ENCODE measurements at places on chromosomes 5 and 9.

- peak; percentile 92 for DNase-seq
Measured at GRCh38 chr5:159451197-159452052, 121.1 kb upstream of the IL12B start.

- DNase-seq, result no peak
Measured at GRCh38 chr9:134063088-134063570, 4.7 kb downstream of the BRD3 start.

GRCh38 chr9:116939161-116939560 is 252.1 kb downstream of the TRIM32 start:
- no peak for DNase-seq

DNA sequence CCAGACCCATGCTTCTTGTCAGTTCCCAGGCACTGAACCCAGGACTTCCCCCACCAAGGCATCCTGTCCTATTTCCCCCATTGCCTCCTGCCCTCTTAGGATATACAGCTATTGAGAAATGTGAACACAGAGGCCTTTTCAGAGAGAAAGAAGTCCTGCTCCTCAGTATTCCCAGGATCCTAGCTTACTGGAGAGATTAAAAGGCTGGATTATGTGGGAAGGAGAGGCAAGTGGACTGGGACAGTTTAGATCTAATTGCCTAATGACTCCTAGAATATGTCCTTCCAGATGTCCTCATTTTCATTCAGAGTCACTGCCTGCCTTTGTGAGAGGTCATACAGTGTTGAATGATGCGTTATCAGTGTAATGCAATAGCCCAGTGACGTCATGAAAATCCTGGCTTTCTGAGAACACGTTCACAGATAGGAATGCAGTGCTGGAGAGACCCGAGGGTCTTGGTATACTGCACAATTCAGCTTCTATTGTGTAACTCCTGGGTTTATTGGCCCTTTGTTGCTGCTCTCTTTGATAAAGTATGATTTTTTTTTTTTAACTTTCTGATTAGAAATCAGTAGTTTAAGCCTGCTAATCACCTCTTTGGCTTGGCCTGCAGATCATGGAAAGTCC is 26.2 kb downstream of the WWC1 start:
- DNase-seq, result peak; percentile 92

DNA sequence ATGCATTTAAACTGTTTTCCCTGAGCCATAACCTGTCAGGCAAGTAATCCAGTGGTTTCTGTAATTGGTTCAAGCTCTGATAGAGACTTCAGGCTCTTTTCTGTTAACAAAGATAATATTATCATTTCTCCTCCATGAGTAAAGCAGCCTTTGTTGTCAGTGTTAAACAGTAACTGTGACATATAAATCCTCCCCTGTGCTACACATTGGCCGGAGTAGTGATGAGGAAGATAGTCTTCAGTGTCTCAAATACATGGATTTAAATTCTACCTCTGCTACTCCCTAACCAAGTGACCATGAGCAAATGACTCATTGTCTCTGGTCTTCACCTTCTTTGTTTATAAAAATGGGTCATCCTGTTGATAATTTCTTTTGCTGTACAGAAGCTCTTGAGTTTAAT is 615.5 kb upstream of the CHD1 start:
- no peak for DNase-seq

DNA sequence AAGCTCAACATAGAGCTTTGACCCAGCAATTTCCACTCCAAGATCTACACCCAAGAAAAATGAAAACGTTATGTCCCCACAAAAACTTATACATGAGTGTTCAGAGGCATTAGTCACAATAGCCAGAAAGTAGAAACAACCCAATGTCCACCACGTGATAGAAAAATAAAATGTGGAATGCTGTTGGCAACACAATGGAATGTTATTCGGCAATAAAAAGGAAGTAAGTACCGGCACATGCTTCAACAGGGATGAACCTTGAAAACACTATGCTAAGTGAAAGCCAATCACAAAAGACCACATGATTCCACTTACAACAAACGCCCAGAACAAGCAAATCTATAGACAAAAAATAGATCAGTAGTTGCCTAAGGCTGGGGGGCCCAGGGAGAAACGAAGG is 6.0 kb downstream of the UBQLN1 start:
- peak; percentile 48 for DNase-seq

DNA sequence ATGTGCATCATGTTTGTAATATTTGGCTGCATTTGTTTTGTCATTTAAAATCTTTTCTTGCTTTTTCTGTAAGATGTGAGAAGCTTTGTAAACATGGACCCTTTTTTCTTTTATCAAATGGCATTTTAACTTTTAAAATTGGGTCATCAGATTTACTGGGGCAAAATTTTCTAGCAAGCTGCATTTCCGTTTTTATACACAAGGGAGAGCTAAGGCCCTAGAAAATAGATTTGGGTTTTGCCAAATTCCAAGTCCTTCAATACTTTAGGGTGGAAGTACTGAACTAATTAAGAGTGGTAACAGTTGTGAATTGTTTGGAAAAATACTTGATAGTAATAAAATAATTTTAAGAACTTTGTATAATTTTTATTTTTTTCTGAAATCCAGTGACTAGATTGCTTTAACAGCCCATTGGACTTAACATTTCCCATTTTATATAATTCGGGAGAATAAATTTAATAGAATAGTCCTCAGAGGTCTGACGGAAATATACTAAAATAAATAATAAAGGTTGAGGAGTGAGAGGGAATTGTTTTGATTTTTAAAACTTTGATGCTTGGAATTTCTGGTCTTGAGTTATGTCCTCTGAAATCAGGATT is 117.4 kb downstream of the SMARCA2 start:
- no peak for DNase-seq

DNA sequence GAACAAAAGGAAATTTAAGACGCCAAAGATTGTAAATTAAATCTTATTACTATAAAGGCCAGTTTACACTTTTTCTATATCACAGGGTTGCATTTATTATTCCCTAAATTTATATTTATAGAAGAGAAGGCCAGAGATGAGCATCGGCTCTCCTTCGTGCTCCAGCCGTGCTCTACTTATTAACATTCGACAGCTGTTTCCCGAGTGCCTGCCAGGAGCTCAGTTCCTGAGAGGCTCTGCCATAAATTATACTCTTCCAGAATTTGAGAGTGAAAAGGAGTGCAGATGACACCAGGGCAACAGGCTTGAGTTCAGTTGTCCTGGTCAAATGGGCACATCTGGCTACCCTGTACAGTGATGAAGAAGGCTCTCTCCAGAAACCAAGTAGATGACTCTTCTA is 70.1 kb downstream of the PCSK5 start:
- no peak for DNase-seq

All from astrocyte of the cerebellum (primary cell).